ENCODE measurements at places on chromosomes 6 and 20.

DNA sequence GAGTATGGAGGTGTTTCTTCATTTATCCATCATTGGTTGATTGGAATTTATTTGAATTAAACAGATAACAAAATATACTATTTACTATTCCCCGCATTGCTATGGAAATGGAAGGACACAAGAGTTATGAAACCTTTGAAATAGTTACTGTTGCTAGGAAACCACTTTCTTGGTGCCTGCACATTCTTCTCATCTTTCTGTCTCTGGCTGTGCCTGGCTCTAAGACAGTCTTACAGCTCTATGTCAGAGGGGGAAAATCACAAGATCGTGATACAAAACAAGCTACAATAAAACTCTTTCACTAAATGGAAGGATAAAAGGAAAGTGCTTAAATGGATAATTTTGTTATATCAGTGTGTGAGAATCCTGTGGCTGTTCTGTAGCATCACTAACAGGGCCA is 453.0 kb downstream of the LMBRD1 start:
- peak; percentile 60 for DNase-seq

DNA sequence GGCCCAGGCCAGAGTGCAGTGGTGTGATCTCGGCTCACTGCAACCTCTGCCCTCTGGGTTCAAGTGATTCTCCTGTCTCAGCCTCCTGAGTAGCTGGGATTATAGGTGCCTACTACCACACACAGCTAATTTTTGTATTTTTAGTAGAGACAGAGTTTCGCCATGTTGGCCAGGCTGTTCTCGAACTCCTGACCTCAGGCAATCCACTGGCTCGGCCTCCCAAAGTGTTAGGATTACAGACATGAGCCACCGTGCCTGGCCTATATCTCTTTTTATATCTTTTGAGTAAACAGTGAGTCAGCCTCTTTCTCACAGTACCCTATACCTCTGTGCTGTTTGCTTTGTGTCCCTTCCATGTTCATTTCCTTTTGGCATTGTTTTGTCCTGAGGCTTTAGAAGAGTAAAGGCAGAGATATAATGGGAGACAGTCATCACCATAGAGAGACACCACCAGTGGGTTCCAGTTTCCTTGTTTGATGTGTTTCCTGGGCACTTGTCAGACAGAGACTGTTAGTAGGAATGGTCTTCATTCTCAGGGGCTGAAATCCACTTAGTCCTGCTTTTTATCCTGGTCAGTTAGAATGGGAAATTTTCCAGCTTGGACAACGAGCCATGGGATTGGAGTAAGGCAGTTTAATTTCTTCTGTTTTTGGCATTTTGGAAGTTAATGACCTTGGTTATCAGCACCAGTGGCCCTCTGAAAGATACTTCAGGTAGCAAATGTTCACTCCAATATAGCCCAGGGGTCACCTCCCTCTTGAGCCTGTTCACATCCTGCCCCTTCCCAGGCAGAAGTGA is 32.2 kb upstream of the ASXL1 start:
- no peak for DNase-seq

- no peak for DNase-seq
These were observed 125.4 kb downstream of the PXDC1 start for GRCh38 chr6:3625980-3626563.

DNA sequence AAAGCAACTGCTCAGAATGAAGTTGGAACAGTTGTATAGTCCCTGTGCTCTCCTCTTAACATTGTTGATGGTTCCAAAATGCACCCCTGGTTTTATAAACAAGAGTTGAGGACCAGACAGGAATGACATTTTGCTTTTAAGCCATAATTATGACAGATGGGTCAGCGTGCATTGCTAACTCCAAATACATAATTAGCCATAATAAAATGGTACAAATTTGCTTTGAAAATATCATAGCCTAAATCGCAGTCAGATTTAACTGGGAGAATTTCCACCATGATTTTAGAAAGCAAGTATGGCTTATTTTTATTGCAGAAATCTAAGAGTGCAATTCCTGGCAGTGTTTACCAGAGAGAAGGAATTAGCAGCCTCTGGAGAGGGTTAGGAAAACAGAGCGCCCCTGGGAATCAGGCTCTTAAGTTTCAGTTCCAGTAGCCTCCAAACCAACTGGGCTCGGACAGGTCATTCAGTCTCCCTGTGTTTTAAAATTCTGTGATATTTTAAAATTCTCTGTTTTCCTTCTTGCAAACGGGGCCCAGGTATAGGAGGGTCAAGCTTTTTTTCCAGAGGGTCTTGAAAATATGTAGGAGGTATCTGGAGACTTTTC is 302.3 kb downstream of the TBC1D7 start:
- no peak for DNase-seq

- DNase-seq: no peak
These were observed at the start of gene NR2E1 for GRCh38 chr6:108165714-108166663. Gene NR2E1 (plus strand): TSS chr6:108166022. CDS start chr6:108166766, 744 bp downstream.

GRCh38 chr6:4585682-4586468 is 190.3 kb upstream of the CDYL start:
- no peak for DNase-seq

GRCh38 chr6:33585403-33586107 is 5.5 kb upstream of the BAK1 start:
- peak; percentile 72 for DNase-seq

GRCh38 chr20:37846573-37846972 is 56.4 kb upstream of the VSTM2L start:
- no peak for DNase-seq

GRCh38 chr6:40352006-40352405 is 235.2 kb downstream of the LRFN2 start:
- no peak for DNase-seq

GRCh38 chr20:50575865-50576720 is 65.9 kb downstream of the PTPN1 start:
- DNase-seq: no peak

DNA sequence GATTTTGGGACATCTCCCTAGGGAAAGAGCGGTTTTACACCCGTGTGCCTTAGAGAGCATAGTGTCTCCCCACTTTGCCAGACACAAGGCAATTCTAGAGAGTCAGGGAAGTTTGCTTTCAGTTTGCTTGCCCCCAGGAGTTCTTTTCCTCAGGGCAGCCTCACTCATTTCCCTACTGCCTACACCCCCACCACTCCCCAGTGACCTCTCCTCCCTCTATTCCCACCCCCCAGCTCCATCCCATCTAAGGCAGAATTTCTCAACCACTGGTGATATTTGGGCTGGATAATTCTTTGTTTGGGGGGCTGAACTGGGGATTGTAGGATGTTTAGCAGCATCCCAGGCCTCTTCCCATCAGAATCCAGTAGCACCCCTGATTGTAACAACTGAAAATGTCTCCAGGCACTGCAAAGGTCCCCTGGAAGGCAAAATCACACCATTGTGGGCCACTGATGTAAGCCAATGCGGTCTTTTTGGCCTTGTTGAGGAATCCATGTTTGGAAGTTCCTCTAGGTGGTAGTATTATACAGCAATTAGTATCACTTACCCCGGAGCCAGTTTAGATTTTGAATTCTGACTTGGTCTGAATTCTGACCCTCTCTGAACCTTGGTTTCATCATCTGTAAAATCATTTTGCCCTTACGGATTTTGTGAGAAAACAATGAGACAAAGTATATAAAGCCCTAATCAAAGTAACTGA is 1.3 kb downstream of the EPPIN start:
- no peak for DNase-seq

DNA sequence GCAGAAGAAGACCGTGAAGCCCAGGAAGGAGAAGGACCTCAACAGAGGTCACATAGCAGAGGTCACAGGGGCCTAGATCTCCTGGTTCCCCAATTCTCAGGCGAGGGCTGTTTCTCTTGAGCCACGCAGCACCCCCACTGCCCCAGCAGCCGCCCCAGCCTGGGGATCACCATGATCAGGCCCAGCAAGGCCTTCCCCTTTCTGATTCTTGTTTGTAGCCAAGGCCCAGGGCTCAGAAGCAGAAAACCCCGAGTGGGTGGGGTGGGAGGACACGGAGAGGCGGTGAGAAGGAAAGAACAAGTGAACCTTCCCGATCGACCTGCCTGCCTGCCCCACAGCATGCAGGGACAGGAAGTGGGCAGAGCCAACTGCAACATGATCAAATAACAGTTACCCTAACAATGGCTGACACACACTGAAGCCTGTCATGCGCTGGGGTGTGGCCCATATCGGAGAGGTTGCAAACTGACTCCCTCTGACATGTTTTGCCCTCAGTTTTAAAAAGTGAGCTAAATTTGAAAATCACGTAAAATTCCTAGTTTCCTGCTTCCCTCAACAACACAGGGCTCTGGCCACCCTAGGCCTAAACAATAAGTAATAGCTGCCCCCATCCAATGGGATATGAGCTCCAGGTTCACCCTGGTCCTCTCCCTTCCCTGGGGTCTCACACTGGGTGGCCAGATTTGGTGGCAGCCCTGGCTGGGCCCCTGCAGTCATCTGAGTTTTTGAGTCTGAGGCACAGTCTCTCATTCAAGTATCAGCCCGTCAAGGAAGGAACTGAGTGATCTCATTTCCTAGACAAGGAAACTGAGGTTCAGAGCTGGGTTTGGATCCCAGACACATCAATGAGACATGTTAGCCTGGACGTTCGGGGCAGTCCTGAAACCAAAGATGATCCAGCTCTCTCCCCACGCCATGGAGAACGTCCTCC is 6.5 kb downstream of the PEDS1 start:
- DNase-seq: no peak

- peak; percentile 46 for DNase-seq
These were observed 22.6 kb downstream of the GHRH start for GRCh38 chr20:37238935-37239451.

DNA sequence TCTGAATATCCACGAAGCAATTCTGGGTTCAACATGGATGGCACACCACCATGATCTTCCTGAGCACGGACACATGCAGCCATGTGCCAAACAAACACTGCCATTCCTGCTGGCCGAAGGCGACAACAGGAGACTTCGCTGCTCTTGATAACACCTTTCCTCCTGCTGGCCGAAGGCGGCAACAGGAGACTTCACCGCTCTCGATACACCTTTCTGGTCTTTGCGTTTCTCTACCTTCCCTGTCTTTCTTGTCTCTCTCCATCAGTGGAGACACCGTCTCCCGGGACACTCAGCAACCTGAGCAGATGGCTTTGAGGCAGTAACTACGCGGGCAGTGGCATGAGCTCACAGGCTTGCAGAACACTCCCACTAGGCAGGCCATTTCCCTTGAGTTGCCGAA is 54.9 kb upstream of the MPC1 start:
- DNase-seq: no peak

GRCh38 chr20:25136643-25137559 is 55.0 kb upstream of the VSX1 start:
- no peak for DNase-seq

- no peak for DNase-seq
These were observed 8.2 kb upstream of the BPIFB4 start for GRCh38 chr20:33071198-33071597.

DNA sequence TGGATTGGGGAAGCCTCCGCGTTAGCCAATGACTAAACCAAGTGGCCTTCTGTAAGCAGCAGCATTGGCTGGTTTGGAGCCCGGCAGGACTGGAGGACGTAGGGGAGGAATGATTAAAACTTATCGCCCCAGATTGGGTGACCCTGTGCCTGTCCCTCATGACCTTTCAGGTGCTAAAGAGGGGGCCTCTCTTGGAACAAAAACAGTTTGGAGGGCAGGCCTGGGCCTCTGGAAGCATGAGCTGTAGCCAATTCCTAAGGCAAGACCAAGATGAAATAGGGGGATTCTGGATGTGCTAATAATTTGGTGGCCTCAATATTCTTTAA is 1.4 kb downstream of the GMPR start:
- no peak for DNase-seq
